ENCODE measurements at places on chromosomes 11 and 22. TPM values are rescaled to one million over a fixed set of nuclear protein-coding genes. Genes with fewer than 3 reads are reported as not detected.
A peak's percentile ranks its signal among the peaks of the same experiment; 100 is the strongest.

Gene PRG2
- total RNA-seq = 5.2 TPM

Gene OR10A6
- not detected for total RNA-seq

Gene SLC35E4
- total RNA-seq = 6.6 TPM

Gene DGCR6
- 2.5 TPM for total RNA-seq

DNA sequence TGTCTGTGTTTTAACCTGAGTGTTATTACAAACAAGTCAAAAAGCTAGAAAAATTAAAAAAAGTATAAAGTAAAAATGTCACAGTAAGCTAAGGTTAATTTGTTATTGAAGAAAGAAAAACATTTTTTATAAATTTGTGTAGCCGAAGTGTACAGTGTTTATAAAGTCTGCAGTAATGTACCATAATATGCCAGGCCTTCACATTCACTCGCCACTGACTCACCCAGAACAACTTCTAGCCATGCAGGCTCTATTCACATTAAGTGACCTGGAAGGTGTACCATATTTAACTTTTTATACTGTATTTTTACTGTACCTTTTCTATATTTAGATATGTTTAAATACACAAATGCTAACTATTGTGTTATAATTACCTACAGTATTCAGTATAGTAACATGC is 14.7 kb upstream of the FDX1 start:
- H3K4me1 ChIP-seq = no peaks in the 10 kb centered on the region
- no peak overlapping the region for H3K27ac ChIP-seq
- peaks cover 5% of the 10 kb centered on the region for H3K27me3 ChIP-seq
- no peak overlapping the region for H3K4me3 ChIP-seq
- no peaks in the 10 kb centered on the region for H3K36me3 ChIP-seq

- H3K27ac ChIP-seq = no peak overlapping the region
- no peaks in the 10 kb centered on the region for H3K36me3 ChIP-seq
- no peak for DNase-seq
- H3K4me1 ChIP-seq = no peaks in the 10 kb centered on the region
- peaks cover 34% of the 10 kb centered on the region for H3K27me3 ChIP-seq
Observed at GRCh38 chr11:94721565-94722292, 46.4 kb upstream of the AMOTL1 start.

Gene OSBP
- 61.9 TPM for total RNA-seq

Gene ART1
- total RNA-seq = not detected

Gene TREH
- total RNA-seq = not detected

GRCh38 chr11:23398052-23398451 is 537.8 kb upstream of the CCDC179 start:
- no peak overlapping the region for H3K27ac ChIP-seq
- H3K36me3 ChIP-seq = no peaks in the 10 kb centered on the region
- no peak overlapping the region for H3K4me3 ChIP-seq
- no peaks in the 10 kb centered on the region for H3K27me3 ChIP-seq

Gene FAM83F
- 0.89 TPM for total RNA-seq

GRCh38 chr11:71323876-71324526 is 71.6 kb upstream of the SHANK2 start:
- no peak overlapping the region for H3K27ac ChIP-seq
- no peak for DNase-seq

DNA sequence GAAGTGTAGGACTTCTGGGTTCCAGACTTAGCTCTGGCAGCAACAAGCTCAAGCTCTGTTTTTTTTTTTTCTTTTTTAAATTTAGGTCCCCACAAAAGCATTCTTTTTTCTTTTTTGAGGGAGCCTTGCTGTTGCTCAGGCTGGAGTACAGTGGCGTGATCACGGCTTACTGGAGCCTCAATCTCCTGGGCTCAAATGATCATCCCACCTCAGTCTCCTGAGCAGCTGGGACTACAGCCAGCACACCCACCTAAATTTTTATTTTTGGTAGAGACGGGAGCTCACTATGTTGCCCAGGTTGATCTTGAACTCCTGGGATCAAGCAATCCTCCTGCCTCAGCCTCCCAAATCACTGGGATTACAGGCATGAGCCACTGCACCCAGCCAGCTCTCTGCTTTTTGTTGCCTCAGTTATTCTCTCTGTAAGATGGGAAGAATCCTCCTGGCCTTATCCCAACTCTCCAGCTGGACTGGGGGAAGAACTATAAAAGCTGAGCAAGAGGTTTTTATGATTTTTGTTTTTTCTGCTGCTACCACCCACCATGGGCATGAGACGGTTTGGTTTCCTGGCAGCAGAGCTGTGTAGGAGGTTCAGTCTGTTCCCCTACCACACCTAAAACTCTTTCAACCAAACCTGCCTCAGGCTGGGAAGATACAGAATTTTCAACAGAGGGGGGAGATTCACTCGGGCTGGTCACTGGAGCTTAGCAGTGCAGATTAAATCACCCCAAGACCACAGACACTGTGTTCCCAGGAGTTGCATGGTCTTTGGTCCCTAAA is 11.6 kb upstream of the MTFP1 start:
- H3K27me3 ChIP-seq = no peaks in the 10 kb centered on the region
- peaks cover 9% of the 10 kb centered on the region for H3K36me3 ChIP-seq
- peak overlapping the region; percentile 4 for H3K4me3 ChIP-seq

Gene BTG4
- total RNA-seq = 0.23 TPM

GRCh38 chr11:66570079-66570849 is 1.9 kb upstream of the CTSF start:
- no peak overlapping the region for H3K27ac ChIP-seq
- DNase-seq = no peak
- peaks cover 5% of the 10 kb centered on the region for H3K4me1 ChIP-seq
- H3K36me3 ChIP-seq = no peaks in the 10 kb centered on the region

Gene ALKBH3
- total RNA-seq = 84.4 TPM

Gene SLC17A6
- not detected for total RNA-seq

DNA sequence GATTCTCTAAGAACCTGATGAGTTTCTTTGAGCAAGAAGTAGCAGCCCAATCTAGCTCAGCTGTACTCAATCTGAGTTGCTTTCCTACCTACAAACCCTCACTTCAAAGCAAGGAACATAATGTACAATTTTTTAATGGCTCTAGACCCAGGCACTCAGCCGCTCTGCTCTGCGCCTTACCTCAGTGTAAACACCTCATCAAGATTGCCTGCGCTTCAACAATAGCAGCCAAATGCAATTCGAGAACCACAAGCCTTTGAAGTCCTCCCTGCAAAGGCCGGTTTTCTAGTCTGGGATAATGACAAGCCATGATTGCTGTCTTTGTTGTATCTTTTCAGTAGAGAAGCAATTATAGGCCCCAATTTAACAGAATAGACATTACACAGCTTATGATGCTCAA is 38.0 kb downstream of the JHY start:
- H3K27ac ChIP-seq = no peak overlapping the region
- no peak for DNase-seq
- no peak overlapping the region for H3K4me3 ChIP-seq

Gene TSSC4
- total RNA-seq = 52.2 TPM

Gene MAPK11
- 16.6 TPM for total RNA-seq

DNA sequence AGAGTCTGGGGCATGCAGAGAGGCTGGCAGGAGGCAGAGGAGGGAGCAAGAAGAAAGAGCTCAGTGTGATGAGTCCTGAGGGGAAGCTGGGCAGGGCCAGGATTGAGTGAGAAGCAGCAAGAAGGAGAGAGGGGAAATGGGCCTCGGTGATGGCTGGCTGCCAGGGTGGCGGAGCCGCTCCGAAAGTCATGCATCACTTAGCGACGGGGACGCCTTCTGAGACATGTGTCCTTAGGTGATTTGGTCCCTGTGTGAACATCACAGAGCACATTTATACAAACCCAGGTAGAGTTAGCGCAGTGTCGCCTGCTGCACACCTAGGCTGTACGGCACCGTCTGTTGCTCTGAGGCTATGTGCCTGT is 15.1 kb downstream of the TBC1D22A start:
- no peaks in the 10 kb centered on the region for H3K27me3 ChIP-seq
- peak overlapping the region; percentile 60 for H3K4me3 ChIP-seq
- peaks cover 61% of the 10 kb centered on the region for H3K4me1 ChIP-seq
- peak overlapping the region; percentile 95 for H3K27ac ChIP-seq
- peak; percentile 57 for DNase-seq

GRCh38 chr22:42022162-42022847 is 23.7 kb downstream of the WBP2NL start:
- H3K4me1 ChIP-seq = peaks cover 20% of the 10 kb centered on the region
- H3K4me3 ChIP-seq = peak overlapping the region; percentile 28
- H3K27me3 ChIP-seq = peaks cover 3% of the 10 kb centered on the region
- DNase-seq = no peak
- peak overlapping the region; percentile 60 for H3K27ac ChIP-seq

- H3K27me3 ChIP-seq = peaks cover 32% of the 10 kb centered on the region
- peaks cover 1% of the 10 kb centered on the region for H3K4me1 ChIP-seq
- H3K4me3 ChIP-seq = no peak overlapping the region
- no peak overlapping the region for H3K27ac ChIP-seq
- DNase-seq = no peak
- H3K36me3 ChIP-seq = no peaks in the 10 kb centered on the region
Observed at GRCh38 chr11:94746721-94747120, 21.4 kb upstream of the AMOTL1 start.

- H3K4me3 ChIP-seq = peak overlapping the region; percentile 80
- H3K36me3 ChIP-seq = no peaks in the 10 kb centered on the region
- peaks cover 15% of the 10 kb centered on the region for H3K4me1 ChIP-seq
Observed at GRCh38 chr11:118621071-118621783, 13.8 kb downstream of the PHLDB1 start.

GRCh38 chr22:46294784-46295183 is 1.9 kb upstream of the GTSE1 start:
- peaks cover 44% of the 10 kb centered on the region for H3K4me1 ChIP-seq
- peaks cover 22% of the 10 kb centered on the region for H3K36me3 ChIP-seq
- H3K27me3 ChIP-seq = no peaks in the 10 kb centered on the region
- no peak overlapping the region for H3K27ac ChIP-seq

Gene TMEM132A
- total RNA-seq = 2.4 TPM

- no peak overlapping the region for H3K4me3 ChIP-seq
- H3K36me3 ChIP-seq = peaks cover 1% of the 10 kb centered on the region
- no peak for DNase-seq
- no peak overlapping the region for H3K27ac ChIP-seq
- H3K27me3 ChIP-seq = no peaks in the 10 kb centered on the region
- H3K4me1 ChIP-seq = no peaks in the 10 kb centered on the region
Observed at GRCh38 chr22:48391820-48392219, 1435.9 kb downstream of the BRD1 start.

Gene BARX2
- total RNA-seq = 4.1 TPM

Gene C11orf87
- not detected for total RNA-seq

Gene ADM2
- total RNA-seq = 28.8 TPM

Gene HBB
- total RNA-seq = not detected

DNA sequence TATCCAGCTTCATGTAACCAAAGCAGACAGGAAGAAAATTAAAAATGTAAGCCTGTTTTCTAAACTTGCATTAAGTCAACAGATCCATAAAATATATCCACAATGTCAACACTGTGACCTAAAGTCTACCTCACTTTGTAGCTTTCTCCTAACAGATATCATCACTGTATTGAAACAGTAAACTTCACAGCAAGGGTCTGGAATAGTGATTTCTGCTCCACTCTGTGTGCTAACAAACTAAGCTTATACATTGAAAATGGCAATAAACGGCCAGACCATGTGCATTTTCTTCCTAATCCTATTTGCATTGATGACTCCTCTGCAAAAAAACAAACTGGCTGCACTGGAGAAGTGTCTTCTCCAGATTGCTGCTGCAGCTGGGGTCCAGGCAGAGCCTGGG is 26.8 kb downstream of the CADM1 start:
- H3K27me3 ChIP-seq = no peaks in the 10 kb centered on the region
- no peak overlapping the region for H3K27ac ChIP-seq
- DNase-seq = no peak
- H3K4me3 ChIP-seq = no peak overlapping the region

DNA sequence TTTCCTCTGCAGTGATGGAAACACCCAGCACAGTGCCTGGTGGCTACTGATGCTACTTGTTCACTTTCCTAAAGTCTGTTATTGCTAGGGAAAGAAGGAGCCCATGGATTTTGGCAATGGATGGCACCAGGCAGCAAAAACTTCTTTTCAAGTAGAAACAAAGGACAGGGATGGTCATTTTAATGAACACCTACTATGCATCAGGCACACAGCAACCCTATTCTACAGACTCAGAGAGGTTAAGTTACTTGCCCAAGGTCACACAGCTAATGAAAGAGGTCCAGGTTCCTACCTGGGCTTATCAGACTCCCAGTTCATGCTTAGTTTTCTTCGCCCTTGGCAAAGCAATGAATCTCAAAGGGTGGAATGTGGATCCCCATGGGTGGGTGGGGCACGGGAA is 36.9 kb upstream of the CD82 start:
- DNase-seq = no peak
- H3K36me3 ChIP-seq = peaks cover 1% of the 10 kb centered on the region
- H3K27me3 ChIP-seq = no peaks in the 10 kb centered on the region
- H3K27ac ChIP-seq = no peak overlapping the region
- H3K4me3 ChIP-seq = no peak overlapping the region
- H3K4me1 ChIP-seq = peaks cover 52% of the 10 kb centered on the region

Gene OVOL1
- total RNA-seq = 0.16 TPM

- H3K27me3 ChIP-seq = no peaks in the 10 kb centered on the region
- no peak for DNase-seq
- no peaks in the 10 kb centered on the region for H3K4me1 ChIP-seq
- H3K27ac ChIP-seq = no peak overlapping the region
Observed at GRCh38 chr11:98568013-98568412, 452.7 kb upstream of the CNTN5 start.

GRCh38 chr22:41687901-41688364 is 734 bp downstream of the SNU13 start:
- peaks cover 45% of the 10 kb centered on the region for H3K4me1 ChIP-seq
- H3K27me3 ChIP-seq = no peaks in the 10 kb centered on the region
- peaks cover 5% of the 10 kb centered on the region for H3K36me3 ChIP-seq
- H3K27ac ChIP-seq = peak overlapping the region; percentile 100
- peak overlapping the region; percentile 92 for H3K4me3 ChIP-seq

- no peaks in the 10 kb centered on the region for H3K27me3 ChIP-seq
- H3K4me1 ChIP-seq = no peaks in the 10 kb centered on the region
- DNase-seq = no peak
- no peaks in the 10 kb centered on the region for H3K36me3 ChIP-seq
Observed at GRCh38 chr11:82557274-82557673, 176.4 kb downstream of the FAM181B start.

Gene APOA1
- total RNA-seq = not detected

Measured in activated T-cell treated with anti-CD3 and anti-CD28 coated beads, Interleukin-2, amount 50 U/mL, for 72 hours (primary cell).